Pancreas (tissue), 10 donors: ENCODE measurements at places on chromosomes 4 and X. TPM values are rescaled to one million over a fixed set of nuclear protein-coding genes. Genes with fewer than 3 reads are reported as not detected.

DNA sequence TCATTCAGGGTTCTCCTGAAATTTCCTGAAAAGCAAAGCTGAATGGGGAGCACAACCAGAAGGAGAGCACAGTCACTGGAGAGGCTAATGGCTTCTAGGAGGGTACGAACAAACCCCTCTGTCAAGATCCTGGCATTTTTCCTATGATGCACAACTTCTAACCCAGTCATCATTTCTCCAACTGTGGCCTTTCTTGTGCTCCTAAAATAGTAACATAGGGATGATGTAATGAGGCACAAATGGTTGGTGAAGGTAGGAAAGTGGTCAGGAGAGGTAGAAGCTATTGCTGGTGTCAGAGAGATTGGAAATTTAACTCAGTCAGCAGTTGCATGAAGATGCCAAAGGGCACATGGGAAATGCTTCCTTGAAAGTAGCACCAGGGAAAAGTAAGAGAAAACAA is 52.7 kb downstream of the SLC10A7 start:
- DNase-seq: no peak

DNA sequence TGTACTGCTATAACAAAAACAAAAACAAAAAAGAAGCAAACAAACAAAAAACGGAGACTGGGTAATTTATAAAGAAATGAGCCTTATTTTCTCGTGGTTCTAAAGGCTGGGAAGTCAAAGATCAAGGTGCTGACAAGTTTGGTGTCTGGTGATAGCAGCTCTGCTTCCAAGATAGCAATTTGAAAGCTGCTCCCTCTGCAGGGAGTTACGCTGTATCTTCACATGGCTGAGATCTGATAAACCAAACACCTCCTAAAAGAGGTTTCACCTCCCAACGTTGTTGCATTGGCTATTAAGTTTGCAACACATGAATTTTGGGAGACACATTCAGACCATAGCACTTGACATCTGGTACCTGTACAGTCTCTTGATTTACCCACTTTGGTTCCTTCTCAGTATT is 854.2 kb downstream of the CENPC start:
- DNase-seq: no peak

Gene AWAT2
- total RNA-seq: not detected

GRCh38 chrX:87105131-87105530 is 412.5 kb upstream of the KLHL4 start:
- DNase-seq: no peak

GRCh38 chrX:101252634-101253033 is 33.0 kb downstream of the DRP2 start:
- no peak for DNase-seq

DNA sequence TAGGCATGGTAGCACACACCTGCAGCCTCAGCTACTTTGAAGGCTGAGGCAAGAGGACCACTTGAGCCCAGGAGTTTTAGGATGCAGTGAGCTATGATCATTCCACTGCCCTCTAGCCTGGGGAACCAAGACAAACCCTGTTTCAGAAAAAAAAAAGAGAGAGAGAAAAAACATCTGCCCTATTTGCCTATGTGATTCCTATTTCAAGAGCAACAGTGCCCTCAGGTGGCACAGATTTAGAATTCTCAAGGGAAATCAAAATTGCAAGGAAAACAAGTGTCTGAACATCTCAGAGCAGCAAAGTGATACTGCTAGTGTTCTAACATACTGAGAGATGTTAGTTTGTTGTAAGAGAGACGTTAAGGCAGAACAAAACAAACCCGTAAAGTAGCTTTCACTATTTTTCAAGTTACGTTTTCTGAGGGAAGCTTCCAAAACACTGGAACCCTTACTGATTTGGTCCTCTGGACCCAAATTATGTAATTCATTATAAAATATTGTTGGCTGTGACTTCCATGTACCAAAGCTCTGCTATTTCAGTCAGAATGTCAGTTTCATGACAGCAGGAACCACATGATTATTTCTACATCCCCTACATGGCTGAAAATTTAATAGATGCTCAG is 7.9 kb downstream of the BDH2 start:
- peak; percentile 9 for DNase-seq

- DNase-seq: no peak
Observed at GRCh38 chrX:103464072-103464773, 55.1 kb downstream of the RAB40A start.

- DNase-seq: no peak
Observed at GRCh38 chr4:110526589-110526988, 50.6 kb downstream of the ENPEP start.

GRCh38 chr4:169096221-169096620 is 86.2 kb upstream of the CBR4 start:
- no peak for DNase-seq

DNA sequence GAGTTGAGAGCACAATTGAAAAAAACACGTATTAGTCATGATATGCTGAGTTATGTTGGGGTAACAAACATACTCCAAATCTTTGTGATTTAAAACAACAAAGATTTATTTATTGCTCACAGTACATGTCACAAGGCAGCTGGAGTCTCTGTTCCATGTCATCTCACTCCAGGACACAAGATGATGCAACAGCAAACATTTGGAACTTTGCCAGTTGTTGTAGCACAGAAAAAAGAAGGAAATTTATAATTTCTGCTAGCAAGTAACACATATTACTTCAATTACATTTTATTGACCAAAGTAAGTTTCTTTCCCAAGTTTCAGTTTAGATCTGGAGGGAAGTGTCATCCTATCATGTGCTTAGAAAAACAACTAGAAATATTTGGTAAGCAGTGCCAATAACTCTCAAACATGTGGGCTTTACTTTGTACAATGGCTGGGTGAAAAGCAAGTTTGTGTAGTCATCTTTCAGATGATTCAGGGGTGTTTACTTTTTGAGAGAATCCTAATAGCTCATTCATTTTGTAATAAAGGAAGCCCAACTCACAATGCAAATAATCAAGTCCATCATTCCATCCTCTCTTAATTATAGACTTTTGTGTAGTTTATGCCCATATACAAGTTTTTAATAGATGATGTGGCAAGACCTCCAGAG is 452.3 kb downstream of the ZIC3 start:
- no peak for DNase-seq

Gene SSX2
- not detected for total RNA-seq

DNA sequence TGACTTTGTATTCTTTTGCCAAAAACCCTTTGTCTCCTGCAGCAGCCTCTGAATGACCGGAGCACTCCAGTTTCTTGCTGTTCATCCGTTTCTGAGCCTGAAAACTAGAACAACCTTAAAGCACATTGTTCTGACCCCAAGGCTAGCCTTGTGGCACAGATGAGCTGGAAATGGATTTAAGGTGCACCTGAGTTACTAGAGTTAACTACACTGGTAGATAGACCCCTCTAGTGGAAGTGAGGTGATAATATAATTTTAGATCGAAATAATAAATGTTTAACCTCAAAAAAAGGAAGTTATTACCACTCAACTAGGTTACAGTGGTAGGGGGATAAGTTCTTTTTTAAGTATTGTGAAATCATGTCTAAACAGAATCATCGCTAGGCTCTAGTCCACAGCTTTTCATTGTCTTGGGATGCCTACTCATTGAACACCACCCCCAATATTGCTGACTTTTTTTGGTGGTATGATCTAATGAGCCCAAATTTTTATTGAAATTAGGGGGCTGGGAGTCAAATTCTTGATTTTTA is 2.7 kb downstream of the PLS3 start:
- DNase-seq: no peak

- no peak for DNase-seq
Observed at GRCh38 chrX:139388254-139388653, 142.3 kb upstream of the F9 start.

- DNase-seq: no peak
Observed at GRCh38 chr4:67933038-67933437, 30.3 kb downstream of the TMPRSS11A start.

- no peak for DNase-seq
Observed at GRCh38 chrX:10112510-10112909, 44.3 kb upstream of the CLCN4 start.

Gene LEF1
- 0.37 TPM for total RNA-seq

GRCh38 chr4:2954358-2955185 is 8.6 kb downstream of the NOP14 start:
- peak; percentile 29 for DNase-seq

GRCh38 chr4:25301471-25301870 is 11.1 kb upstream of the ZCCHC4 start:
- no peak for DNase-seq

Gene CFAP99
- 0.41 TPM for total RNA-seq

DNA sequence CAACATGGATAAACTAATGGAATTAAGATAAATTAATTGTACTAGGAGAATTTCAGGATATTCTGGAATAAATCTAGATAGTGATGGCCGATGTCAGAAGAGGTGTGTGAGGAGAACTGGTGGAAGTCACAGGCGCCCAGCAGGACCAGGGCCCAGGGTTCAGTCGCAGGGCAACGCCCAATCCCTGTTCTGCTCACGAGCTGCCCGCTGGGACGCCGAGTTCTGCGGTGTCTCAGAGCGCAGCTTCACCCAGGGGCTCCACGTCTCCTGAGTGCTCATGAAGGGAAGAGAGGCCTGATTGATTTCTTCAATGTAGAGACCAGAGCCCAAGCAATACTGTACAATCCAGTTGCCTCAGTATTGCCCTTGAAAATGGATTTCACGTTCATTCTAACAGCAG is 1.5 kb upstream of the HSPA4L start:
- DNase-seq: peak; percentile 49

DNA sequence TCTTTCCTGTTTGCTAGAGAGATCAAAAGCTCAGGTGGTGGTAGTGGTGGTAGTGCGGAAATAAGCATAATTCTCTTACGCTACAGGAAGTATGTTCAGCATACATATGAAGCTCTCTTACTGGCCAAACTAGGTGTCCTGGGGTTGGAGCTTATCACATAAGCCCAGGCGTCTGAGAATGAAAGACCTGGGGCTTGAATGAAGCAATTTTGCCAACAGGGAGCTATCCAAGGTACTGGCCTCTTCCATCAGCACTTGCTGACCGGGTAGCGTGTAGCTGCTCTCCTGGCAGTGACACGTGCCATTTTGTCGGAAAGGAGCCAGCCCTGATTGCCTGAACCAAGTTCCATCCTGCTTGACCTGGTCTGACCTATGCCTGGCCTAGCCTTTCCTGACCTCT is 65.9 kb upstream of the HPF1 start:
- peak; percentile 38 for DNase-seq

Gene USP26
- not detected for total RNA-seq

GRCh38 chrX:95974890-95975289 is 709.8 kb upstream of the DIAPH2 start:
- no peak for DNase-seq

GRCh38 chr4:115145393-115146160 is 32.2 kb upstream of the NDST4 start:
- peak; percentile 23 for DNase-seq

GRCh38 chr4:159483782-159484741 is 381.2 kb downstream of the RAPGEF2 start:
- no peak for DNase-seq

Gene UGT2B17
- total RNA-seq: 0.43 TPM

Gene SPATA18
- 4.0 TPM for total RNA-seq

Gene IL15
- 3.6 TPM for total RNA-seq

DNA sequence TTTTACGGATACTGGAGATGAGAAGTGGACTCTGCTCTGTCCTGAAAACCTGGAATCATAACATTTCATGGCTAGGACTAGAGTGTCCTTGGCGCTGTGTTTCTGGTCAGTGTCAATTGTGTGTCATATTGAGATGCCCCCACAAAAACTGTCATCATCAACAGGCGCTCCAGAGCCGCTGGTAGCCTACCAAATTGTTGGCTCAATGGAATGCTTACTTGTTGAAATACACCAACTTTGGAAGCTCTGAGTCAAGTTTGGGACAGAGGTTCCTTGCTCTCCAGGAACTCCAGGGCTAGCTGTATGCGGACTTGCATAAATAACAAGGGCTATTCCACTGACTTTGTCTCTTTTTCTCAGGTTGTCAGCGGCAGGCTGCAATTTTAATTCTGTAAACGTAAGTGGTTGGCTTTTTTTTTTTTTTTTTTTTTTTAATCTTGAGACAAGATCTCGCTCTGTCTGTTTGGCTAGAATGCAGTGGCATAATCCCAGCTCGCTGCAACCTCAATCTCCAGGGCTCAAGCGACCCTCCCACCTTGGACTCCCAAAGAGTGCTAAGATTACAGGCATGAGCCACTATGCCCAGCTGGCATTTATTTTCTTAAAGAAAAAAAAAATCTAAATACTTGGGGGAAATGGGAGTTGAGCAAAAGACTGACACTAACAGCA is 871 bp upstream of the HPGD start:
- no peak for DNase-seq

- no peak for DNase-seq
Observed at GRCh38 chrX:20225488-20225833, 41.2 kb downstream of the RPS6KA3 start.

GRCh38 chrX:145856181-145856580 is 38.6 kb downstream of the SLITRK2 start:
- no peak for DNase-seq

Gene KCNIP4
- not detected for total RNA-seq

DNA sequence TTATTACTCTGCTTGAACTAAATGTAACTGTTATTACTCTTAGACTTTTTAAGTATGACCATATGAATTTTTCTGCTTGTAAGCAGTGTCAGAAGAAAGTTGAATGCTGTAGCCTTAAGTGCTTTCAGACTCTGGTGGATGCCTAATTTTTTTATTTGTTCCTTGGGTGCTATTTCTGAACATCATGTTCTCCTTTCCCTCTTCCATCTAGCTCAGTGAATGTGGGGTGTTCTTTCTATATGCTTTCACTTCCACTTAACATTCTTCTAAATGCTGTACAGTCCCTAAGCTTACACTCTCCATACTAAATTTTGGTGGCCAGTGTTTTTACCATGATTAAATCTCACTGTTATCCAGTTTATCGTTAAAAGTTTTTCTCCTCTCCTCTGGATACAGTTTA is 3.6 kb downstream of the DCK start:
- no peak for DNase-seq

DNA sequence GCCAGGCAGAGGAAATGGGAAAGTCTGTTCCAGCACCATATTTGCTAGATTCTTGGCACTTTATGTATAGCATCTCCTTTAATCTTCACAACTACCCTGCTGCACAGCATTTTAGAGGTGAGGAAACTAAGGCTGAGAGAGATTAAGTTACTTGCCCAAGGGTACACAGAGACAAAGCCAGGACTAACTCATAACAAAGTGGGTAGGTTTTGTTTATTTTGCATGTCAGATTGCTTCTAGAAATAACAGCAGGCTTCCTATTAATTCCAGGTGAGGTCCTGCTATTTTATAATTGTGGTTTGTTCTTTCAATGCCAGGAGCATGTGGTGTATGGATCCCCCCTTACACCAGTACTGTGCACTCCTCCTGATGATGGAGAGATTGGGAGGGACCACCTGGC is 15.0 kb downstream of the TCEANC start:
- DNase-seq: no peak

- no peak for DNase-seq
Observed at GRCh38 chr4:126850286-126850685, 782.5 kb upstream of the INTU start.

GRCh38 chr4:114874321-114874720 is 239.1 kb downstream of the NDST4 start:
- no peak for DNase-seq

GRCh38 chr4:118254368-118254767 is 98.4 kb downstream of the PRSS12 start:
- no peak for DNase-seq
